Activated CD4-positive, alpha-beta T cell treated with anti-CD3 and anti-CD28 coated beads, Interleukin-2, amount 10 ng/mL, durations not matched to agents 24 days and 14 days (primary cell): ENCODE measurements at places on chromosomes 1 and 21.

DNA sequence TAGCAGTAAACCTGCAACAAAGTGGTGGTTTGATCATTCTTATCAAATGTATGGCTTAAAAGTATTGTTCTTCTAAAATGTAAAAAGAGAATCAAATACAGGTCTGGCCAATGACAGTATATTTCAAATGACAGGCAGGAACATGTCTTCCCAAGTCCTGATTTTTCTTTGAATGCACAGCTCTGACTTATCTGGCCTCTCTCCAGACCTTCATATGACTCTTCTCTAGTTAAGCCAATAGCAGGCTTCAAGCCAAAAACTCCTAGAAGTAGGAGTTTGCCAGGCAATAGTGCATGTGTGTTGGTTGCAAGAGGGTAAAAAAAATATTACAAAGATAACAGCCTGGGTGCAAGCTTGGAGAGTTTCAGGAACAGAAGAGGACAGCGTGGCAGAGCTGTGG, 345.5 kb downstream of the SMYD3 start:
- H3K27me3 ChIP-seq, result no peaks in the 10 kb centered on the region
- no peak overlapping the region for H3K27ac ChIP-seq
- H3K4me3 ChIP-seq, result no peak overlapping the region
- no peak for DNase-seq
- no peaks in the 10 kb centered on the region for H3K36me3 ChIP-seq
- no peaks in the 10 kb centered on the region for H3K4me1 ChIP-seq

- H3K4me1 ChIP-seq, result peaks cover 6% of the 10 kb centered on the region
- no peak overlapping the region for H3K27ac ChIP-seq
- H3K4me3 ChIP-seq, result no peak overlapping the region
- H3K36me3 ChIP-seq, result no peaks in the 10 kb centered on the region
Observed at GRCh38 chr1:212489284-212489859, 56.7 kb downstream of the NENF start.

DNA sequence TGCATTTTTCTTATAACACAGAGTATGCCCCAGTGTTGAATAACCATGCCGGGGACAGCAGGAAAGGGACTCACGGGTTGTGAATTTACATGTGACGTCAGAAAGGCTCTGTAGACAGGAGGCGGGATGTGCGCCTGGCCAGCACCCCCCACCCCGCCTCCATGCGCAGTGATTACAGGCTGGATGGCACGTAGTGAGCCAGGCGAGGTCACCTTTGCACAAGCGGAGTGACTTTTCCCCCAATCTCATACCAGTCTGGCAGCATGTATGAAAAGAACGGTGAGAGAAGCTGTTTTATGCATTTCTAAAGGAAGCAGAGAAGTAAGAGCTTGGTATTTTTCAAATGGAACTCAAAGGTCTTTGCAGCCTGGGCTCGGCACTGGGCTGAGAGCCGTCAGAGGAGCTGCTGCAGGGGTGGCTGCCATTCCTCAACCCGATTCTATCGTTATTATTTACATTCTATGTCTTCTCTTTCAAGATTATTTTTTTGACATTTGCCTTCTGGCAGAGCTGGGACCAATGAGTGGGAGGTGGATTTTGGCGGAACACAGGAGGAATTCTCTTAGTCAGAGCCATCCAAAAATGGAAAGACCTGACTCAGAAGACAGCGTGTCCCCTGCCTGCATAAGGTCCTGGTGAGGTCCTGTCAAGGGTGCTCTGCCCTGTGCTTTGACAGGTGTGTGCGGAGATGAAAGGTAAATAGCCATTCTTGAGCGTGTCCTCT, 115.6 kb upstream of the SLC45A1 start:
- H3K27me3 ChIP-seq, result peaks cover 3% of the 10 kb centered on the region
- peak overlapping the region; percentile 8 for H3K27ac ChIP-seq
- no peak for DNase-seq

GRCh38 chr1:10515301-10515975, 40.7 kb downstream of the PEX14 start:
- no peaks in the 10 kb centered on the region for H3K27me3 ChIP-seq
- peak; percentile 64 for DNase-seq
- H3K4me1 ChIP-seq, result peaks cover 58% of the 10 kb centered on the region

DNA sequence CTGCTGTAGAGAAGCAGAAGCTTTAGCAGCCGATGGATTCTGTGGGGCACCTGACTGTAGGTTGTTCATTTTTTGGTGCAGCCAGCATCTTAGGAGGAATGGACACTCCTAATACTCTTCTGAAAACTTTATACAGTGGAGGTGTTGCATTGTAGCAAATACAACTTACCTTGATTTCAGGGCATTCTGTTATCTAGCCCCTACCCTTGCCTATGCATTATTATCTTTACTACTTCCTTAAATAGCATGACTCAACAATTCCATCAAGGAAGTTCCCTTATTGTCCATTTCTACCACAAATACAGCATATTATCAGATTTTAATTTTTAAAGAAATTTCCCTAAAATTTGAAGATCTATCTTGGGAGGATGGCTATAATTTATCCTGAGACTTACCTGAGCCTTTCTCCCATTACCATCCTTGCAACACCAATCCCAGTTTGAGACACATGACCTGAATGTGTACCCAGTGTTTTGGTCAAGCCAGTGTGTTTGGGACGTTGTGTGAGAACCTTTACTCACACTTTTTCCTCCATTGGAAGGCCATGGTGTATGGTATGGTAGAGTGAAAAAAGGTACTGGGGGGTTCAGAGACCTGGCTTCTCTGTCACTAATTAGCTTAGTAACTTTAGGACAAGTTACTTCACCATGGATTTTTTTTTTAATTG, 9.2 kb downstream of the POU2F1 start:
- no peak overlapping the region for H3K4me3 ChIP-seq
- H3K4me1 ChIP-seq, result peaks cover 17% of the 10 kb centered on the region
- peak; percentile 36 for DNase-seq
- no peak overlapping the region for H3K27ac ChIP-seq
- no peaks in the 10 kb centered on the region for H3K27me3 ChIP-seq
- peaks cover 3% of the 10 kb centered on the region for H3K36me3 ChIP-seq

DNA sequence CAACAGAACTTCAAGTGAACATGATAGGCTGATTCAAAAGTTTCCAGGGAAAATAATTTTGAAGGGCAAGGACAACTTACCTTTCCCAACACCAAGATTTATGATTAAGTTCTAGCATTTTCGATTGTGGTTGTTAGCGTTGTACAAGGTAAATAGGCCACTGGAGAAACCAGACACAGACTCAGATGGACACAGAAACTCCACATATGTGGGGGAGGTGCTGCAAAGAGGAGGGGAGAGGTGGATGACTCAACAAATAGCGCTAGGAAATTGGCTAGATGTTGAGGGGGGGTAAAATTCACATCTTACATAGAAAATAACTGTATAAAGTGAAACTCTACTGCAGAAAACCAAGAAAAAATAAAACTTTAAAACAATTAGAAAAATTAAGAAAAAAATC, 564.4 kb downstream of the MATN1 start:
- H3K27ac ChIP-seq, result no peak overlapping the region
- DNase-seq, result no peak
- H3K27me3 ChIP-seq, result peaks cover 19% of the 10 kb centered on the region
- no peak overlapping the region for H3K4me3 ChIP-seq
- H3K36me3 ChIP-seq, result no peaks in the 10 kb centered on the region

DNA sequence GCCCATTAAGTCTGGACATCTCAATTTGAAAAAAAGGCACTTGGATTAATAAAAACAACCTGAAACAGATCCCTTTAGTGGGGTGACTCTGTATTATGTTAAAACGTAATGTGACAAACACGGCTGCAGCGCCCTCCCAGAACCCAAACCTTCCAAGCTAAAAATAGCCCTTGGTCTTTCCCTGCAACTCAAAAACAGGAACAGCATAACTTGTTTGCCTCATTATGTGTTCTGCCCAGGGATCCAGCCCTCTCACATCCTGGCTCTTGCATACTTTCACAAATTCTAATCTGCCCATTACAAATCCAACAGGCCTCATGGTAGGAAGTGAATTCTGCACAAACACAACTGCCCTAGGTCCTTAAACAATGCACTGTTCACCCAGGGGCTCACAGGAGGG, 94.7 kb upstream of the GADD45A start:
- H3K4me1 ChIP-seq, result no peaks in the 10 kb centered on the region
- no peak for DNase-seq
- H3K27me3 ChIP-seq, result peaks cover 6% of the 10 kb centered on the region
- H3K36me3 ChIP-seq, result no peaks in the 10 kb centered on the region
